ENCODE measurements at places on chromosomes 6 and 20.

DNA sequence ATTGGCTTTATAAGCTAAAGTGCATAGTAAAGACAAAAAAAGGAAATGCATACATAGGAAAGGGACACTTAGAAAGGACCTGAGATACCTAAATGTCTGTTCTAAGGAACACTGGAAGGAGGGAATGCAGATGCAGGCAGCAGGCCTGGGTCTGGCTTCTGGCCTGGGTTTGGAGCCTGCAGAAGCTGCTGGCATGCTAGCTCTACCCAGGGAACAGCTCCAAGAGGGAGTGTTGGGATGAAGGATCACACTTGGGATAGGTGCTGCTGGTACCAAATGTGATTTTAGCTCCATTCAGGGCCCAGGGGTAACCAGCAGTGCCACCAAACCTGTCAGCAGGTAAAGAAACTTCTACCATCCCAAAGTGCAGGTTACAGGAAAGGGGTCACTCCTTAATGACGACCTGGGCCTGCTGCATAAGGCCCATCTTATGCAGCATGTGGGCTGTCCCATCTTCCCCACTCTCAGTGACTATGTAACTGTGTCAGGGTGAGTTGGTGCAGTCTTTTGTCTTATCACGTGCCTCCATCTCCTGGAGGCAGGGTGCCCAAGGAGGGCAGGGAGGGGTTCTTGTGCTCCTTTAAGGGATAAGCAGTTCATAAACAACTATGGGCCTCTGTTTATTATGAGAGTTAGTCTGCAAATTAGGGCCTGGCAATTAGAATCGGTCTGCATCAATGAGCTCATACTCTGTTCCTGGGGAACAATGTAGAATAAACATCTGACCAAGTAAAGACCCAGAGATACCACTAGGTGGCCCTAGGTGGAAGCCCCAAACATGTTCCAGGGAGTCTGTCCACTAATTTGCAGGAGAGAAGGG lies 26.9 kb downstream of the DDX27 start:
- no peak for DNase-seq

GRCh38 chr6:124688369-124688768 lies 273.9 kb upstream of the RNF217 start:
- no peak for DNase-seq

DNA sequence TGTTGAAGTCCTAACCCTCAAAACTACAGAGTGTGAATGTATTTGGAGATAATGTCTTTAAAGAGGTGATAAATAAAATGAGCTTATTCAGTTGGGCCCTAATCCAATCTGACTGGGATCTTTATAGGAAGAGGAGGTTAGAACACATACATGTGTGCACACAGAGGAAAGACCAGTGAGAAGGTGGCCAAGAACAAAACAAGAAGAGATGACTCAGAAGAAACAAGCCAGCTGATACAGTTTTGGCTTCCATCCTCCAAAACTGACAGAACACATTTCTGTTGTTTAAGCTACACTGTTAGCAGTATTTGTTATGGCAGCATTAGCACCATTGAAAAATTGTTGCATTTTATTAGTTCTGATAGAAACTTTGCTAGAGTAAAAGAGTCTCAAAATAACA lies 609.3 kb upstream of the IMPG1 start:
- no peak for DNase-seq

DNA sequence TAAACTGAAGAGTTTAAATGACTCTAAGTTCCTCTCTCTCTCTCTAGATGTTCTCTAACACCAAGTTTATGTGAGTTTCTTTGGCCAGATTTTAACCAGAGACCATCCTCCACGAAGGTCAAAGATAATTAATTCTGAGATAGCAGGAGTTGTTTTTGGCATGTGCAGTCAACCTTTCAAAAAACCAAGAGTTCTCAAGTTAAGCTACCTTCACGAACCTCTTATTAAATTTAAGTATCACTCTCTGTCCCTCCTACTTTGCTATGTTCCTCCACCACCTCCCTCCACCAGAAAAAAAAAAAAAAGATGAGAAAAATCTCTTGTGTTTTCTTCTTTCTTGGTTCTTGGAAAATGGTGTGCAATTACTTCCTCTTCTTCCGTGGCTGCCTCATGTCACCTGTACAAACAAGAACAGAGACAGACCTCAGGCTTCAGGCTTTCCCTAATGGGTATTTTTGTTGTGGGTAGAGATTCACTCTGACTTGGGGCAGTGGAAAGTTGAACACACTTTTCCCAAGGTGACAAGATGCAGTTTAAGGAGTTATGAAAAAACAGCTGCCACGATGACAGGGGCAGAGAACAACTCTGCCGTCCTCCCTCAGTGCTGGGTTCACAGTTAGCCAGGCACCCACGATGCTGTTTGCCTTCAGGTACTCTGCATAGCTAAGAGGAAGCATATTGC lies 64.3 kb downstream of the ADTRP start:
- no peak for DNase-seq

DNA sequence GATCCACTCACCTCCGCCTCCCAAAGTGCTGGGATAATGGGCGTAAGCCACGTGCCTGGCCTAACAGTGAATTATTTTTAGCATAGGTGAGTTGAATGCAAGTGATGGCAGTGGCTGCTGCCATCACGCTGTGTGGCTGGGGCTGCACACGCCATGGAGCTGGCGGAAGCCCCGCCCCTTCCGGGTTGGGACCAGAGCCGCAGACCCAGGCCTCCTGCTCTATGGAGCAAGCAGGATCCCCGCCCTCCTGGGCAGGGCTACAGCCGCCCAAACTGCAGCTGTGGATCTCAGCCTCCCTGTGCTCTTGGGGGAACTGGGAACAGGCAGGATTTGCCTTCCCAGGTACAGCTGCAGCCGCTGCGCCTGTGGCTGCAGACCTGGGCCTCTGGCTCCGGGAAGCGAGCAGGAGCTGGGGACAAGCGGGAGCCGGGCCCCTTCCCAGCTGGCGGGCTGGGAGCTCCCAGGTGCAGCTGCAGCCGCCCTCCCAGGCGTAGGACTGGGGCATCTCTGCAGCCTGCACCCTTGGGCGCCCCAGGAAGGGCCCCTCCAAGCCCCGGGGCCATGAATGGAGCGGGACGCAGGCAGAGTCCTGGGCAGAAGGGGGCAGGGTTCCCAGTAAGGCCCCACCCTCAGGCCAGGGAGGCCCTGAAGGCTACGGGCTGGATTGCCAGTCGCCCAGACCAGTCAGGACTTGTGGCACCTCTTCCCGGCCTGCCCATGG lies 30.9 kb upstream of the SLA2 start:
- no peak for DNase-seq

GRCh38 chr6:150719099-150719766 lies 119.5 kb downstream of the PLEKHG1 start:
- DNase-seq: no peak

DNA sequence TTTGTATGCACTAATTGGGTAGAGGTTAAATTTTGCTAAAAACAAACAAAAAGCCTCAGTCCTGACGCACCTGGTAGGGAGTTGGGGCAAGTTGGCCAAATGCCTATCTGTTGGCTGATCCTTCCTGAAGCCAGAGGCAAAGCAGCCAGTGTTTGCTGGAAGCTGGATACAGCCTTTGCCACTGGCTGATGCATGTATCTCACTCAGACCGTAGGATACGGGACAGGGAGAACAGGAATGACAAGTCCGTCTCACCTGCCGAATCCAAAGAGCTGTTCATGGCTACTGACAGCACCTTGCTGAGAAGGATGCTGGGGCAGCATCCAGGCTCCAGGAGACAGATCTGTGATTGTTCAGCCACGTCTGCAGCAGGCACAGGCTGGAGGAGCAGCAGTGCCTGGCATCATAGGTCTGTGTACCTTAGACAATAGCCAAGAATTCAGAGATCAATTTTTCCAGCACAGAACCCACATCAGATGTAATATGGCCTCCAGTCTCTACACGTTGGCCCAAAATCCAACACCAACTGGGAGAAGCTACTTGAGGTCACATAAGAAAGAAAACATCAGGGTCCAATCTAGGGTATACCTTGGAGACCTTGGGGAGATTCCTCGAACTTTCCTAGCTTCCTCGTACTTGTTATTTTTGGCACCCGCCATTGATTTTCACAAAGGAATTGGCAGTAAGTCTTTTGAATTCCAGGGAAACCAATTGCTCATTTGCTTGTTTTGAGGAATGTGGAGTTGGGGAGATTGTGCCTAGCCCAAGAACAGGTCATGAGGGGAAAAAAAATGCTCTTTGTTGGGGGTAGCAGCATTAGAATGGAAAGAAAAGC lies 108.5 kb upstream of the ARMC2 start:
- DNase-seq: no peak

- DNase-seq: no peak
These were observed 64.2 kb upstream of the SLC35B3 start for GRCh38 chr6:8499540-8499939.

DNA sequence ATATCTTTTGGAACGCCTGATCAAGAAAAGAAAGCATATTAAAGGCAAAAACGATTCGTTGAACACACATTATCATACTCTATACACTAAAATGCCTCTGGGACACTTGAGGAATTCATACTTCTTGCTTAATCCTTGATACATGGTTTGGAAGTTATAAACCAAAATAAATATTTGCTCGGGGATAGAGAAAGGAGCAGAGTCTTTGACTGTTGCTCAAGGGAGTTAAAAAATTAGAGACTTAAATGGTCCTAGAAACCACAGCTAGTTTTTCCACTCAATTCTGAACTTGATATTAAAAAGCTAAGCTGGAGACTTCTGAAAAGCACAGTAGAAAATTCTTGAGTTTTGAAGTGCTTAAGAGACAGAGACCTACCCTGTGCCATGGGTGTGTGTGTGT lies 98.9 kb downstream of the BCKDHB start:
- no peak for DNase-seq

- no peak for DNase-seq
These were observed 74.6 kb upstream of the RREB1 start for GRCh38 chr6:7033202-7033601.

DNA sequence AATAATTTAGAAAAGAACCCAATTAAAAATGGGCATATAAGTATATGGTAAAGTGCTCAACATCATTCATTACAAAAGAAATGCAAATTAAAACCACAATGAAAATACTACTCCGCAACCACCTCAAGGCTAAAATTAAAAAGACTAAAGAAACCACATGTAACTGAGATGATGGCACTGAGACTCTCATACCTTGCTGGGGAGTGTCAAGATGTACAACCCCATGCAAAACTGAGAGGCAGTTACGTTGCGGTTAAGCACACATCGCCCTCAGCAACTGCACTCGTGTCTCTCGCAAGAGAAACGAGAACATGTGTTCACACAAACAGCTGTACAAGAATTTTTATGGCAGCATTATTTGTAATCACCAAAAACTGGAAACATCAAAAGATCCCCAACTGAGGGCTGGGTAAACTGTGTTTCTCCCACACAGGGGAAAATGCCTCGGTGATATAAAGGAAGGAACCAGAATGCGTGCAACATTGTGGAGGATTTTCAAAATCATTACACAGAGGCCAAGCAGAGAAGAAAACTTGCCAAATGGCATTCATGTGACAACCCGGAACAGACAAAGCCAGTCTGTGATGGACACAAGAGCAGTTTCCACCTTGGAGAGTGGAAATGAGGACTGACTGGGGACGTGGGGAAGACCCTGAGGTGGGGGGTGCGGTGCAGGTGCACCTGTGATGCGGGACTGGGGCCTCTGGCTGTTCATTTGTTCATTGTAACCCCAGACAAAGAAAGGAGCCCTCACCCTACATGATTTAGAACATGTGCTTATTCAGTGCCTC lies 144.9 kb downstream of the WDR27 start:
- no peak for DNase-seq

DNA sequence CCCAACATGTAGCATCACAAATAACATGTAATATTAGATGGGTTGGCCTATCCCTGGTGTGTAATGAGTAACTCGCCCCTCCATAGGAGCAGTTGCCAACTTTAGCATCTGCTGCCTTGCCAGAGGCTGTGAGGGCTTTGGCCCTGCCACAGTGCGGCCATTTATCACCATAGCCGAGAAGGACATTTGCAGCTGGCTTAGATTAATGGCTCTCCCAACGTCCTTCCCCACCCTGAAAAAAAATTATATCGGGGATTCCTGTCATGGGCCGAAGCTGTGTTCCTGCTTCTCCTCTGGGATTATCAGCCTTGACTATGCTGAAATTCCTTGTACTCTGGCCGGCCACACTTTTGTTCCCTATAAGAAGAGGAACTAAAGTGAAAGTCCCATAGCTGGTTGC lies 7.6 kb upstream of the ADIG start:
- no peak for DNase-seq

- no peak for DNase-seq
These were observed 102.7 kb upstream of the BMP5 start for GRCh38 chr6:55977959-55978665.

DNA sequence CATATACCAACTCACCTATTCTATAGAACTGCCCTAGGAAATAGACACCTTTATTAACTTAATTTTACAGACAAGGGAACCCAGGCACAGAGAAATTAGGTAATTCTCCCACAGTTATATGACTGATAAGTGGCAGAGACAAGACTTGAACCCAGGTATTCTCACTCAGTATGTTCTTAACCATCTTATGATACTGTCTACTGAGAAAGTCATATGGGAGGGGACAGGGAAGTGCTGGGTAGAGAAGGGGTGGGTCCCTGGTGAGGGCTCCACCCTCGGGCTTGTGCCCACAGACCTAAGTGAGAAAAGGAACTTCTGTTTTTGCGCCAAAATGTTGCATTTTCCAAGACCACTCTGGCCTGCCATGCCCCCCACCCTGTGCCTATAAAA lies 123.5 kb downstream of the RNF144B start:
- DNase-seq: no peak

- no peak for DNase-seq
These were observed 42.1 kb downstream of the NUDT3 start for GRCh38 chr6:34350137-34350933.

DNA sequence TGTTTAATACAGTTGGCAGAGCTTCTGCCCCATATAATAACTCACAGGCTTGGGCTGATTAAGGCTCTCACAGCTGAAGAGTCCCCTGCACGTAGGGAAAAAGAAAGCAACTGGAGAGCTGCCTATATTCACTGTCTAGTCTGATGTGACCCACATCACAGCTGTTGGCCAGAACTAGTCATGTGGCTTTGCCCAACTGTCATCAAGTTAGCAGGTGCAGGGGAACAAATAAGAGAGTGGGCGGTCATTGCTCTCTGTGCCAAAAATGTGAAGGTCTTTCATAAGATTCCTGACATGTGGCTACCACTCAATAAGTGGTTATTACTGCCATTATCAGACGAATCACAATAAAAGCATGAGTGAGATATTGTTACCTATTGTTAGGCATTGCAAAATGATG lies 665.2 kb downstream of the DOK5 start:
- no peak for DNase-seq

DNA sequence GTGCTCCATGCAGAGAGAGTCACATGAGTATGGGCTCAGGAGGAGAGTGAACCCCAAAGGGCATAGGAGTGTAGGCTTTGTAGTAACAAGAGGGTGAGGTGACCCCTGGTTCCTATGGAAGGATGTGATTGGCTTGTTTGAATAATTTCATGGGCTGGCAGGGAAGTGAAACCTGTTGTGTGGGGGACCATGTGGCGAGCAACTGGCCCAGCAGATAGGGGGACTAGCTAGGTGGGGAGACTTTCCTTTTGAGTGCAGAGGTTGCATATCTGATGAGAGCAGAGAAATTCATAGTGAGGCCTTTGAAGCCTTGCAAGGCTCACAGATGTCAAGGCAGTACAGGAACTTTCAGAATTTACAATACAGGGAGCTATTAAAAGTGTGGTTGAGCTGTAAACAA lies 247.9 kb upstream of the SLC35B3 start:
- no peak for DNase-seq

GRCh38 chr6:166599205-166599604 lies 12.7 kb upstream of the RAMACL start:
- DNase-seq: no peak

GRCh38 chr6:34359418-34360158 lies 32.9 kb downstream of the NUDT3 start:
- no peak for DNase-seq

GRCh38 chr6:30828027-30828962 lies 56.0 kb upstream of the DDR1 start:
- DNase-seq: peak; percentile 69

All from stimulated activated CD8-positive, alpha-beta memory T cell treated with anti-CD3 and anti-CD28 coated beads, Interleukin-4, amount 100 ng/mL, for 4 hours (primary cell).